NCI-H69 (cell line): ENCODE measurements at places on chromosomes 1 and 21.

DNA sequence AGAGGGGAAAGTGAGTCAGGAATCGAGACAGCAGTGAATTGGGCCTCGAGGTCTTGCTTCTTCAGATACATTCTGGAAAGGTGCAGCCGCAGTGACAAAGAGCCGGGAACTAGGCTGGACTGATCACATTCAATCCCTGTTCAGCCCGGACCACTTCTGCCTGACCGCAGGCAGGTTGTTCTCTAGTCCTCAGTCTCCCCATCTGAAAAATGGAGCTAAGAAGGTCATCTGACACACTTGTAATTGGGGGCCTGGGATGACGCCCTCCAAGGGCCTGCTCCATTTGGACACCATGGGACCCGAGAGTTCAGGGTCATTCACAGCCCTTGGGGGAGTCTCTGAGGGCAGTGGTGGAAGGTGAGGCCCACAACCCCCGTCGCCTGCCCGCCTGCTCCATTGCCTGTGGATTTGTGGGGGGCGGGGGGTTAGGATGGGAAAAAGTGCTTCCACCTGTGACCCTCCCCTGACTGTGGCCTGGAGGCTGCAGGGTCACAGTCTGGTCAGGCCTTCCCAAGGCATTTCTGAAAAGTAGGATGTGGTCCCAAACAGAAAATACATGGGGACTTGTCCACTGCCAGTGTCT, 87.9 kb upstream of the CSF3R start:
- no peak for DNase-seq

- peak; percentile 15 for DNase-seq
Measured at GRCh38 chr1:49163031-49163430, 386.3 kb upstream of the BEND5 start.

- DNase-seq, result no peak
Measured at GRCh38 chr1:159079525-159079924, 3.0 kb upstream of the AIM2 start.

GRCh38 chr1:21251773-21252471, 38.3 kb downstream of the ECE1 start:
- peak; percentile 24 for DNase-seq

GRCh38 chr1:103525114-103525606, 339 bp upstream of the RNPC3 start:
- DNase-seq, result peak; percentile 74

DNA sequence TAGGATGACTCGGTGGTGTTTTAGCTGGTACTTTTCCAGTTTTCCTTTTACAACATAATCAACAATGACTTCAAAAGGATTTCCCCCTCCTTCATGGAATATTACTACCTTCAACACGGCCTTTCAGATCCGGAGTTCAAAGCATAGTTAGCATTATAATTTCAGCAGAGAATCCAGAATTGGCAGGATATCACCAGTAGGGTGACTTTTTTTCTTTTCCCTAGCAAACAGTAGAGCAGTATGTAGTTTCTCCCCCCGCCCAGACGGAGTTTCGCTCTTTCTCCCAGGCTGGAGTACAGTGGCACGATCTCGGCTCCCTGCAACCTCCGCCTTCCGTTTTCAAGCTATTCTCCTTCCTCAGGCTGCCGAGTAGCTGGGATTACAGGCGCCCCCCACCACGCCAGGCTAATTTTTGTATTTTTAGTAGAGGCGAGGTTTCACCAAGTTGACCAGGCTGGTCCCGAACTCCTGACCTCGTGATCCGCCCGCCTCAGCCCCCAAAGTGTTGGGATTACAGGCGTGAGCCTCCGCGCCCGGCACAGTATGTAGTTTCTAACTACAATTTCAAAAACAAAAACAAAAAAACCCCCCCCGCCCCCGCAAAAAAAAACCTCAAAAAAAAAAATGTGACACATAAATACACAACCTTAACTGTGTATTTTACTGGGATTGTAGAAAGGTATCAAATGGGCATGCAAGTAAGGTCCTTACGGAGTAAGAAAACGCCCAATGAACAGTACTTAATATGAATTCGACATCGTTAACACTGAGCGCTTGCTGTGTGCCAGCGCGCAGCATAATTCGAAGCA, 1.5 kb upstream of the COX20 start:
- DNase-seq, result peak; percentile 89

DNA sequence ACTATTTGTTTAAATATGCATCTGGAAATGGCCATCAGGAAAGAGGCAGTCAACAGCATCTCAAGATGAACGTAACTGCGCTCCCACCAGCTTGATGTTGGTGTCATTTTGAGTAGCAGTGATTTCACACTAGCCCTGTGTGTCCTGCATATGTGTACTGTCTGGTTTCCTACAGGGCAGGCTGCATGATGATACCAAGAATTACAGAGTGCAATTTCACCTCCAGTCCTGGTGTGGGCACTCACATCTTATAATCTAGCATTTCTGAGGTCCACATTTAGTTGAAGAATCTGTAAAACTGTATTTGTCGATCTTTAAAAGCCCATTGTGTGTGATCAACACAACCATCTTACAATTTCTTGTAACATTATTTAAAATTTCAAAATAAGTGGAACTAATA, 336.4 kb downstream of the PAPPA2 start:
- no peak for DNase-seq

DNA sequence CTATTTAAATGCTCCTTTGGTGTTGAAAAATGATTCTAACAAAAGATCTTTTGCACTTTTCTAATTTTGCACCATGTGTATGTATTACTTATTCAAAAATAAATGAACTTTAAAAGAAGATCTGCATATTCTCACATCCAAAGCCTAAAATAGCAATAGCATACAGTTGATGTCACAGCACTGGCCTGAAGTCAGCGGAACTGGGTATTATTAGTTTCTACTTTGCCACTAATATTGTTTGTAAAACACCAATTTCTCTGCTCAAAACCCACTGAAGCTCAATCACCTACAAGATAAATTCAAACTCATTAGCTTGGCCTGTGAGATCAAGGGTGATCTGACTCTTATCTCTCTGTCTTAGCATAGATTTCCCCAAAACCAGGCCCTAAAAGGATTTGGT, 34.5 kb upstream of the BCAR3 start:
- no peak for DNase-seq

DNA sequence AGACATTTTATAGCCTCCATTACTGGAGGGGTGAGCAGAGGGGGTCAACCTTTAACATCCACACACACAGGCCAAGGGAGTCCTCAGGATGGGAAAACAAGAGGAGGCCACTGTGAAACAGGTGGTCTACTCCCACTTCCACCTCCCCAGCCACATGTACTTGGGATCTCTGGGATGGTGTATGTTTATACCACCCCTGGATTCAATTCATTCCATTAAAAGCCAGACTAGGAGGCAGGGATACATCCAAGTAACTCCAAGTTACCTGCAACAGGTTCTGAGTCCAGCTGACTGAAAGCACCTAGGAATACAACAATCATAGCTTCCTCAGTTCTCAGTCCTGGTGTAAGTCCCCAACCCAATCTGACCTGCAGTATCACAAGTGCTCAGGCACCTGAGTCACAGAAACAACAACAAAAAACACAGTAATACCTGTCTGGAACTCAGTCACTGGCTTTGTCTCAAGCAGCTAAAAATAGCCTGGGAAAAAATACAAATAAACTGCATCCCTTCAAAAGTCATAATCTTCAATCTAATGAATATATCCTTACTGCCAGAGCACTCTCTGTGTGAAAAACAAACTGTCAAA, 9.8 kb downstream of the ERI3 start:
- no peak for DNase-seq

DNA sequence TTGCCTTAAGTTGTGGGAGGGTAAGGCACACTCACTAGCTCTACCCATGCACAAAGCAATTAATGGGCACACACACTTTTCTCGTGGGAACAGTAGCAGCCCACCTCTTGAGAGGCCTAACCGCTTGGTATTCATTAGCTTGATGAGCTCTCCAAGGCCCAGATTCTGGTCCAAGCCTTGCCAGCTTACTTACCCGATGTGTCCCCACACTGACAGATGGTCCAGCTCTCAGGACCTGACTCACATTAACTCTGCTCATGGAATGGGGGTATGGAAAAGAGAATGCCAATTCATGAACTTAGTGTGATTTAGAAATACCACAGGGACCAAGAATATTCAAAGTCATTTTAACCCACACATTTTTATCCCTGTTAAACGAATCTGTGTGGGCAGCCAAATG, 106.8 kb upstream of the CACHD1 start:
- peak; percentile 30 for DNase-seq

DNA sequence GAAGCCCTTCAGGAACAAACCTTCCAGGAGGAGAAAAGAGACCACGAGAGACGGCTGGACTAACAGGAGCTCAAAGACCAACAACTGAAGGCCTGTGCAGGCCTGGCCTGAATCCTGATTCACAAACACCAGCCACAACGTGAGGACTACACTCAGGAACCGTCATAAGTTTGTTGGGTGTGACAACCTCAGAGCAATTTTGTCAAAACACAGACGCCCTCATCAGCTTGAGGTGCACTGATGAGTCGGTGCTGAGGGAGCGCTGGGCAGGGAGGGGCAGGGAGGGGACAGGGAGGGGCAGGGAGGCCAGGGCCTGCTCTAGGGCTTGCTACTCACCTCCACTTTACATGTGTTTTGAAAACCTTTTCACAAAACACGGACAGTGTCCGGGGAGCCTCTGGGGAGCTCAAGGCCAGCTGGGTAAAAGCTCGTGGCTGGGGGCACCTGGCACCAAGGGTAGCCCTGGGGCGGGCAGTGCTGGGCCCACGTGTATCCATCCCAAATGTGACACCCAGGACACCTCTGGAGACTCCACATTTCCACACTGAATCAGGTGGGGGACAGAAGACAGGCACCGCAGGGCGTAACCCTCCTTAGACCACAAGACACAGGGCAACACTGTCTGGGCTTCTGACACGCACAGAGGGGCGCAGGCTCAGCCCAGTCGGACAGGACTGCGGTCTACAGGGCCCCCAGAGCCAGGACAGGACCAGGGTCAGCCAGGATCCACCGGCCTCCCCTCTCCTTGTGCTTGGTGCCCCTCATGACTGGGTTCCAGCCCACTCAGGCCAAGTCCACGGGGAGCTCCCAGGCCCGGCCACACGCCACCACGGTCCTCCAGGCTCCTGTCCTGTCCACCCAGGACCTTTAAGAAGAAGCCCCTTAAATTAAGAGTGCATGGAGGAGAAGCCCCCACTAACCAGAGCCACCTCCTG, 16.5 kb downstream of the LSS start:
- DNase-seq, result no peak

DNA sequence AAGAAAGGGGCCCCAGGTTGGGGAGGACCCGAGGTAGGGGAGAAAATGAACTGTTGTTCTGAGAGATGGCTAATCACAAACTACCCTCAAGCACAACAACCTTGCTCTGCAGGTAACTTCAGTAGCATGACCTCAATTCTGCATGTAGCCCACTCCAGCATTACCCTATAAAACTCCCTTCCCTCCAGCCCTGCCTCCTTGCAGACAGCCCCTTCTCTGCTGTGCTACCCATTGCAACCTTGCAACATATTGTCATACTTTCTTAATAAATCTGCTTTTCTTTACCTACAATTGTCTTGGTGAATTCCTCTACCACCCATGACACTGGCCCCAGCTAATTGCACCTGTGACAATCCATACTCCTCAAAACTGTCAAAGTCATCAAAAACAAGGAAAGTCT, 428.9 kb downstream of the MATN1 start:
- no peak for DNase-seq

GRCh38 chr1:85276215-85276977, at the start of gene BCL10:
TSS of gene BCL10 (minus strand) at chr1:85276632. CDS start at chr1:85276352, 280 bp downstream.
- DNase-seq, result peak; percentile 97

- peak; percentile 76 for DNase-seq
Measured at GRCh38 chr1:179953974-179954492, 577 bp upstream of the CEP350 start.

GRCh38 chr1:197017558-197018146, 40.3 kb downstream of the CFHR5 start:
- no peak for DNase-seq

DNA sequence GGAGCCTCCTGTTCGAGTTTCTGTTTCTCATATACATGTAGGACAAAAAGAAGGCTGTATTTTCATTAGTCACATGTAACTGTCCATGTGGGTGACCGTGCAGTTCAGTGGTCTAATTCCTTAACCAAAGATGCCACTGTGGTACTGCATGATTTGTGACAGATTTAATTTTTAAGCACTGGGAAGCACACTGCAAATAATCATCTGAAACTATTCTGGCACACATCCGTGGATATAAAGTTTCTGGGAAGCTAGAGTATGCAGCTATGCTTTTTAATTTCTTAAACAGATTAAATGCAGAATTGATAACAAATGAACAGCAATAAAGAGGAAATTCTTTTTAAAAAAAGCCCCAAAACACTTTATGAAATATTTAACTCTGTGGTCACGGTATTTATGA, 254.8 kb downstream of the LMO4 start:
- DNase-seq, result no peak

DNA sequence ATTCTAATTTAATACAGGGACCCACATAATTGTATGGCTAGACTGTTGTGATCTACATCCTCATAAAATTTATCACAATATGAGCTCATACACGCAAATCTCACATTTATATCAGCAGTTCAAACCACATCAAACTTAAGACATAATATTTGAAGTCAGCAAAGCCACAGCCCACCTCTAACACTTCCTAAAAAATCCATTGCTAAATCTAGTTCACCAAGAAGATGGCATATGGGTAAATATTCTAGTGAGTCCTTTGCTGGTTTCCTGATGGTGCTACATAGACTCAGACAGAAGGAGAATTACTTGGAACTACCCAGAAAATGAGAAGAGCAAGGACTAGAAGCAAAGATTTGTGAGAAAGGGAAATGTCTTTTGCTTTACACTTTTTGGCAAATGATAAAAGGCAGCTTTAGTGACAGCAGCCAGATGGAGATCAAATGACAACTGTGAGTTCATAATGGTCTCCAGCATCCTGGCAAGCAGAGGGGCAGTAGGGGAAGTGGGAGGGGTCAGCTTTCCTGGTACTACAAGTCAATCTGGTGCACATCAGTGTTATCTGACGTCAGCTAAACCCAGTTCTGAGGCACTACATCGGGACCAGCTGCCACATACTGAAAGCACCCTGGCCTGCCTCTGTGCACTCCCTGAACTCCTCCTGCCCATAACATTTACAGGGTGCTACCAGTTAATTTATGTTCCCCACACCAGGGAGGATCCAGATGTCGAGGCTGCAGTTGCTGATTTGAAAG, 10.6 kb upstream of the GADD45A start:
- DNase-seq, result peak; percentile 96

GRCh38 chr21:14096172-14096571, 114.6 kb downstream of the LIPI start:
- no peak for DNase-seq

DNA sequence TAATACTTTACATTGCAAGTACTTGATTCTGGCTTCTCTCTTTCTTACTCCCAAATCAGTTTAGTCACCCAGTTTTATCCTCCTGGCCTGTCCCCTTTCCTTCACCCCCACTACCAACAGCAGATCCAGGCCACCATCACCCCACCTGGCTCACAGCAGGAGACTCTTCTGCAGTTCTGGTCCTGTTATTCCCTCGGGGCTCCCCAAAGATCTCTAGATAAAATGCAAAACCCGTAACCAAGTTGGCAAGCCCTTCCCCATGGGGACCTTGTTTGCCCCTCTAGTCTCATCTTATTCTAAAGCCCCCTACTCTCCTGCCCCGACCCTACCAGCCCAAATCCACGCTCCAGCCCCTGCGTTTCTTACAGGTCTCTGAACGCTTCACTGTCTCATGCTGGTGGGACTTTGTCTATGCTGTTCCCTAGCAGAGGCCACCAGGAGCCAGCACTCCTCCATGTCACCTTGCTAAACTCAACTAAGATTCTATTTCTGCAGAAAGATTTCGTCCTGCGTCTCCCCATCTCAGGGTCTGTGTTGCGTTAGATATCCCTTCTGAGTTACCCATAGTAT, 4.0 kb downstream of the ABCG1 start:
- DNase-seq, result no peak
